ENCODE measurements at places on chromosomes 12 and 14.

DNA sequence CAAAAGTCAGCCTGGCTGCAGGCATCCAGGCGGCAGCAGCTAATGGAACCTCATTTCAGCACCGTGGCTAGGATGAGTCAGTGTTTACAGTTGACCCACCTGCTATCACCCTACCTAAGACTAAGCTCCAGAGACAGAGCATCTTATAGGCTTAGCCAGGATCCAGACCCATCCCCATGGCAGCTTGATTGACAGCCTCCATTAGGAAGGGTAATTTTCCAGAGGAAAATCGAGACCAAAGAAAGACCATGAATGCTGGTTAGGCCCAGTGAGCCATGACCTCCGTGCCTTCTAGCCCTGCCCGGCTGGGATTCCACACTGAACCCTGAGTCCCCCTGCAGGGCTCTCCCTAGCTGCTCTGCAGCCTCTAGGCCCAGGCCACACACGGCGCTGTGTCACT, 38.7 kb downstream of the TUNAR start:
- no peaks in the 10 kb centered on the region for H3K27me3 ChIP-seq
- H3K27ac ChIP-seq: no peak overlapping the region
- no peaks in the 10 kb centered on the region for H3K36me3 ChIP-seq
- DNase-seq: peak; percentile 41
- peaks cover 7% of the 10 kb centered on the region for H3K4me1 ChIP-seq

DNA sequence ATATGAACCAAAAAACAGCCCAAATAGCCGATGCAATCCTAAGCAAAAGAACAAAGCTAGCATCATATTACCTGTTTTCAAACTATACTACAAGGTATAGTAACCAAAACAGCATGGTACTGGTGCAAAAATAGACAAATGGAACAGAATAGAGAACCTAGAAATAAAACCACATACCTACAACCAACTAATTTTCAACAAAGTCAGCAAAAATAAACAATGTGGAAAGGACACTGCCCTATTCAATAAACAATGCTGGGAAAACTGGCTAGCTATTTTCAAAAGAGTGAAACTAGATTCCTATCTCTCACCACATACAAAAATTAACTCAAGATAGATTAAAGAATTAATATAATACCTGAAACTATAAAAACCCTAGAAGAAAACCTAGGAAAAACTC, 17.8 kb upstream of the STAB2 start:
- no peak overlapping the region for H3K27ac ChIP-seq
- DNase-seq: no peak
- no peaks in the 10 kb centered on the region for H3K27me3 ChIP-seq

- H3K36me3 ChIP-seq: no peaks in the 10 kb centered on the region
- no peaks in the 10 kb centered on the region for H3K27me3 ChIP-seq
- H3K27ac ChIP-seq: no peak overlapping the region
- no peaks in the 10 kb centered on the region for H3K4me1 ChIP-seq
Observed at GRCh38 chr12:27667540-27667939, 28.7 kb upstream of the REP15 start.

DNA sequence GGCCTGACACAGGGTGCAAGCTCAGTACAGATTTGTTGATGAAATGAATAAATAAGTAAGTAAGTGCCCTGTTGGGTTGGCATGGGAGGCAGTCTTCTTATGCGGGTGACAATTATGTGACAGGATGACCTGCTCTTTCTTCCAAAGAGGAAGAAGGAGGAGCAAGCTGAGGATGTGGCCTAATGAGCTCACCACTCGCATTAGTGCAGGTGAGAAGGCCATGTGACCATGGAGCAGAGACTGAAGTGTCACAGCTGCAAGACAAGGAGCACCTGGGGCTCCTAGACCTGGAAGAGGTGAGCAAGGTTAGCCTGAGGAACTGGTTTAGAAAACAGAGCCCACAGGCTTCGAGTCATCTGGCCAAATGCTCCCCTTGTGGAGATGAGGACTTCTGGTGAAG, 34.9 kb downstream of the LRTM2 start:
- H3K27me3 ChIP-seq: no peaks in the 10 kb centered on the region
- no peak overlapping the region for H3K4me3 ChIP-seq
- no peaks in the 10 kb centered on the region for H3K4me1 ChIP-seq

Data from iPS DF 6.9 (cell line).